ENCODE measurements at places on chromosomes 5 and 9. TPM values are rescaled to one million over a fixed set of nuclear protein-coding genes. Genes with fewer than 3 reads are reported as not detected.

UGT3A2 gene
- not detected for total RNA-seq

FGF18 gene
- not detected for total RNA-seq

LCN12 gene
- total RNA-seq: not detected

AJM1 gene
- 0.61 TPM for total RNA-seq

PCDHB2 gene
- under 0.01 TPM for total RNA-seq

BTNL8 gene
- not detected for total RNA-seq

CTSL gene
- 186 TPM for total RNA-seq

AFAP1L1 gene
- 54.0 TPM for total RNA-seq

C9orf153 gene
- total RNA-seq: not detected

OLFML2A gene
- total RNA-seq: 0.32 TPM

CCDC69 gene
- 4.6 TPM for total RNA-seq

All from epithelial cell of umbilical artery (primary cell).